ENCODE measurements at places on chromosomes 5 and 9.

- DNase-seq = no peak
Observed at GRCh38 chr5:143025376-143025775, 255.2 kb downstream of the ARHGAP26 start.

GRCh38 chr9:136721339-136722092 is 9.1 kb downstream of the DIPK1B start:
- no peak for DNase-seq

GRCh38 chr9:73583576-73583975 is 431.9 kb downstream of the ANXA1 start:
- no peak for DNase-seq

- DNase-seq = no peak
Observed at GRCh38 chr9:31124389-31124788, 1260.1 kb upstream of the ACO1 start.

GRCh38 chr9:29214154-29214689 is 1640.9 kb upstream of the C9orf72 start:
- DNase-seq = no peak

GRCh38 chr5:311963-312362 is 9.6 kb upstream of the AHRR start:
- DNase-seq = no peak

GRCh38 chr9:129517006-129517405 is 103.9 kb downstream of the C9orf50 start:
- DNase-seq = no peak

DNA sequence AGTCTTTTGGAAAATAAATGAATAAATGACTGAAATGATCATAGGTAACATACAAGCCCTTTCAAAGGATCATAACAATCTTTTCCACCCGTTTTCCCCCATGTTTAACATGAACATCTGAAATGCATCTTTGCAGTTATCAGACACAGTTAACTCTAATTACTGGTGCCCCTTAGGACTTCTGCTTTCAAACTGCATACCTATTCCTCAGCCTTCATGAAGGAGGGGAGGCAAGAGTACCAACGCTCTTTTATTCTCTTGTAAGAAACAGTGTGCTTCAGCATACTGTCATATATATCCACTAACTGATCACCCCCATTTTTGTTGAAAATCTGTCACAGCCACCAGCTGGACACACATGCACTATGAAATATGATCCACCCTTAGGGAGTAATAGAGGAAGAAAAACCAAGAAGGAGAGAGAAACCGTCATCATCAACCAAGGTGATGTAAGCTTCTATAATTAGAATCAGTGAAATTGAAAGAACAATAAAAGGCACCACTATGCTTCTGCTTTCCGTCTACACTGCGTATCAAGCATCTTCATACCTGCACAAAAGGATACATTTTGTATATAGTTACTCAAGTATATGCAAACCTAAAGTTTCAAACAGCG is 98.7 kb downstream of the RAPGEF6 start:
- no peak for DNase-seq

- DNase-seq = no peak
Observed at GRCh38 chr9:84419031-84419602, 78.6 kb upstream of the SLC28A3 start.

- DNase-seq = no peak
Observed at GRCh38 chr5:37172957-37173356, 76.2 kb downstream of the CPLANE1 start.

- no peak for DNase-seq
Observed at GRCh38 chr5:95440825-95441224, 49.7 kb downstream of the FAM81B start.

GRCh38 chr9:17319864-17320263 is 185.0 kb downstream of the CNTLN start:
- DNase-seq = no peak

GRCh38 chr9:136045595-136046553 is 49.2 kb downstream of the NACC2 start:
- no peak for DNase-seq

DNA sequence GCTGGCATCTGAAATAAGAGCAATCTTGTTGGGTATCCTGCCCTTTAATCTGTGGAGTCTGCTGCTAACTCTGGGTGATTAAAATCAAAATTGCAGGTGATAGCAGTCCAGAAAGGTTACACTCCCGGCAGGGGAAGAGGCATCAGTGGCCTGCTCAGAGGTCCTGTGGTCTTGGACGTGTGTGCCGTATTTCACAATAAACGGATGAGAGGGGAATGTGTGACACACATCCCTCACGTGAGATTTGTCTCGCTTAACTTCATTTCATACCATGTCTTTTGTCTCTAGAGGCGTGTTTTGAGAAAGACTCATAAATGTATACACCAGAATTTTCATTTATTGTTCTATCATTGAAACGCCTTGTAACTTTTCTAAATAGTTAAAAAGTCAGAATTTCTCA is 36.6 kb downstream of the FAM240B start:
- DNase-seq = no peak

- peak; percentile 40 for DNase-seq
Observed at GRCh38 chr5:75050415-75050814, 1.9 kb downstream of the GCNT4 start.

DNA sequence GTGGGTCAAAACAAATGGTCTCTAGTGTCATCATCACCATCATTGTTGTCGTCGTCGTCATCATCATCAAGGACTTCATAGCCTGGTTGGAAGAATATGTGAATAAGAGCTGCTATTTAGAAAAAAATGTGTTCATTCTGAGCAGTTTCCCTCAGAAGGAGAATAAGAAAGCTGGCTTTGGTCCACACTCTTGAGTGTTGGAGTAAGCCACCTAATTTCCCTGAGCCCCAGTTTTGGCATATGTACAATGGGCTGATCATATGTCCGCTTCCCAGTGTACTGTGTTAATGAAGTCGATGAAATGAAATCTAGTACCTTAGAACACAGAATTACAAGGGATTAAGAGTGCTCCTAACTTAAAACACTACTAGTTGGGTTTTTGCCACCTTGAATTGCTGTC is 545.5 kb downstream of the CCDC171 start:
- DNase-seq = no peak

DNA sequence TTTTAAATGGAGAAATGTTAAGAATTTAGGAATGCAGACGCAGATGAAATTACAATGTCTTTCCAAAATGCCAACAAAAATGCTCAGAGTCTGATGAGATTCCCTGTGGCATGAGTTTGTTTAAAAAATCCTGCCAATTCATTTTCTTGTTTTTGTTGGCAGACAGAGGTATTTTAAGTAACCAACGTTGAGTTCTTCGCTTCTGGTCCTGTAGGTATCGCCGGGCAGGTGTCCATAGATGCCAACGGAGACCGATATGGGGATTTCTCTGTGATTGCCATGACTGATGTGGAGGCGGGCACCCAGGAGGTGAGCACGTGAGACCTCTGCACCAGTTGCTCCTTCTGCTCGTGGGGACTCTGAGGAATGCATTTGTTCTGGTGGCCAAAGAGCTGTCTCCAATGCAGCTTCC is 69.4 kb downstream of the NPR3 start:
- no peak for DNase-seq

DNA sequence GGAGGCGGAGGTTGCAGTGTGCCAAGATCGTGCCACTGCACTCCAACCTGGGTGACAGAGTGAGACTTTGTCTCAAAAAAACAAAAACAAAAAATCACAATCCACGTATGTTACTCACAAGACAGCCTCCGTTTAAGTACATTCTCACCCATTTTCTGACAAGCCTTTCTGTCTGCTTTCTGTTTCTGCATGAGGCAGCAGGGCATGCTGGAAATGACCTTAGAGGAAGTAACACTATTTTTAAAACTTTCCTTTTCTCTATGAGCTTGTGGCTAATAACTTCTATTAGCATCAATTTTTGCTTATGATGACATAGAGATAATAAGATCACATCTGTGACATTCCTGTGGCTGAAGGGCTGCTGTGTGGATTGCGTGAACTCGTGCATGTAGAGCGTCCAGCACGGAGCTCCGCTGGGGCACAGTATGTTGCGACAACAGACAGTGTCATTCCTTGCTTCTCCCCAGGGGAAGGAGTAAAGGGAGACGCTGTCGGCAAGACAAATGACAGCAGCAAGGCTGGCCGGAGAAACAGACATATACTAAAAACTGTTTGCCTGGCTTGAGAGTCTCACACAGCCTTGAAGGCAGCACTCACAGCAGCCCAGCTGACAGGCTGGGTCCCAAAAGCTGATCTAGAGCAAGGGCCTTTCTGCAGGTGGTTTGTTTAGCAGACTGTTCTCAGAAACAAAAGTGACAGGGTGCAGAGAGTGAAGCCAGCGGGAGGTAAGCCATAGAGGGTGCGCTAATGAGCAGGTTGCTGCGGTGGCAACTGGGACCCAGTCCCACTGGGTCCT is 1.6 kb downstream of the BTNL3 start:
- DNase-seq = no peak

GRCh38 chr9:70113403-70114022 is 69.9 kb downstream of the MAMDC2 start:
- no peak for DNase-seq

GRCh38 chr9:12822111-12822510 is 47.3 kb downstream of the LURAP1L start:
- no peak for DNase-seq

DNA sequence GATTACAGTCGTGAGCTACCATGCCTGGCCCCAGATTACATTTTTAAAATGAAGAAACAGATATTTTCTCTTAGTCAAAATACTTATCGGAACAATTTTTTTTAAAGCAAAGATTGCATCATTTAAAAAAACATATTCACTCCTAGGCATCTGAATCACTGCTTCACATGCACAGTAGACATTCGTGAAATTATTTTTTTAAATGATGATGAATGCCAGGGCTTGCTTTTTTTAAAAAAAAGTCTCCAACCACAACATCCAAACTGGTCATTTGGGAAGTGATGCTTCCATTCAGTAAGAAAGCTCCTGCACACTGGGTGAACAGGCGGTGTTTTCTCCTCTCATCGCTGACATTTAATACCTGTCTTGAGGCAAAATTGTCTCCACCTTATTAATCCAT is 223.0 kb upstream of the DMRT1 start:
- DNase-seq = no peak

DNA sequence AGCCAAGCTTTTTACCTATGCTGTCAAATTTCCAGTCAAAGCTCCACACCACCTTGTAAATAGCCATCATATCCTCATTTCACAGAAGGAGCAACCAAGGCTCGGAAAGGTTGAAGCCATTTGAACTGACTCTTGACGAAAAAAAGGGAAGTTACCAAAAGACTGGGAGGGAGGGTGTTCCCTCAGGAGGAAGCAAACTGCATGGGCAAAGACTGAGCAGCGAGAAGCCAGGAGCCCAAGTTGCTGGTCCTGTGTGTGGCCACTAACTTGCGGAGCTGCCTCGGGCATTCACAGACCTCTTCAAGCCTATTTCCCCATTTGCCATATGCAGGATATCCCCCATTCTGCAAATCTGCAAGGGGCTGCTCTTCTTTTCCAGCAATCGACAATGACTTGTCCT is 37.4 kb downstream of the TTLL11 start:
- DNase-seq = no peak

GRCh38 chr5:32512926-32513325 is 68.4 kb upstream of the ZFR start:
- DNase-seq = no peak

DNA sequence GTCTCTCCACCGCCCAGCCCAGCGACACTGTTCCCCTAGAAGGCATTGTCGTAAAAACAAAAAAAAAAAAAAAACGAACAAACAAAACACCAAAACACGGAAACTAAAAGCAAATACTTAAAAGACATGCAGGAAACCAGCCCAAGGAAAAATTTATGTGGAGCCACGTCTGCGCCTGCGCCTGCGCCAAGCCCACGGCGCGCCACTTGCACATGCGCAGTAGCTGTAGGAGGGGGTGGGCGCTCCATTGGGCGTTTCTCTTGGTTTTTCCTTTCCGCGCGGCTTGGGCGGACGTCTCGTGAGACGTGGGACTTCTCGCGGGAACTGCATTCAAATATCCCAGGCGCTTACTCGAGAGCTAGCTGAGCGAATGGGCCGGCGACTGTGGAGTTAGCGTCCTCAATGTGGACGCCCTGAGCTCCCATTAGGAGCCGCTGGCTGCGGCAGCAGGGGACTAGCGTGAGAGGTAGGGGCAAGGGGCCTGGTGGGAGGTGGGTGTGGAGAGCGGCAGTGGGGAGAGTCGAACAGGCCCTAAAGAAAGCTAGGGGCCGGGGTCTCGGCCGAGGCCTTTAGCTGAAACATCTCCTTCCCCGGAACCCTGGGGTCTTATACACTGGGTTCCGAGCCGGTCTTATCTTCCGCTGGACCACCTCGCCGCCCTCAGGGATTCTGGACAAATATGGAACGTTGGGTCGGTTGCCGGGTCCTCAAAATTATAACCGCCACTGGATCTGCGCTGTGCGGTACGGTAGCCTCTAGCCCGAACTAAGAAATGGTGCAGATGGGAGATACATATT is at the start of gene SPDL1:
Gene SPDL1, plus strand, starts transcription at position 350 of the 797 bp plus-strand sequence. CDS start 4,644 bp downstream, outside the sequence.
- DNase-seq = peak; percentile 97

- no peak for DNase-seq
Observed at GRCh38 chr5:118832974-118833373, 155.4 kb downstream of the DTWD2 start.

- DNase-seq = no peak
Observed at GRCh38 chr5:126182971-126183695, 240.1 kb upstream of the GRAMD2B start.

DNA sequence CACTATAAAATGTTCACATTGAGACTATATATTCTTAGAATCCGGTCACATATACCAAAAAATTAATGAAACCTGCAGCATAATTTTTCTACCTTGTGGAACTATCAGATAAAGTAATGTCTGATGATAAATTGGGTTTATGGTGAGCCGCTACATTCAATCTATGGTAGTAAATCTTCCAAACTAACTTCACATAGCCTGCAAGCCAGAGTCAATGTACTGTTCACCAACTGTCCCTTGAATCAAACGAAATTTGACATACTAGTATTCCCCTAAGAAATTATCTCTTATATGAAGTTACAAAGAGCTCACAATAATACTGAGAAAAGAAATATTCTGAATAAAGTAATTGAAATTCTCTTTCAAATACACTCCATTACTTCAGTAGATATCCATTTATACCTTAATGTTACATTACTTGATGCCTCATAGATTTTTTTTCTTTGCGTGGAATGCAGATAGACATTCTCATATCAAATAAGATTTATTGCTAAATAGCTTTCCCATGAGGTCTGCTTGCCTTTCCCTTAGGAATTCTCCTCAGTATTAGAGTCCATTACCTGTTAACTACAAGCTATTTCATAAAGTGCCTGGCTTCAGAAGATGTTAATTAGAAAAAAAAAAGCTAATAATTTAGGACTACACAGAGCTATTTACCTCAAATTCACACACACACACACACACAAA is 169.5 kb downstream of the PTPRD start:
- no peak for DNase-seq

DNA sequence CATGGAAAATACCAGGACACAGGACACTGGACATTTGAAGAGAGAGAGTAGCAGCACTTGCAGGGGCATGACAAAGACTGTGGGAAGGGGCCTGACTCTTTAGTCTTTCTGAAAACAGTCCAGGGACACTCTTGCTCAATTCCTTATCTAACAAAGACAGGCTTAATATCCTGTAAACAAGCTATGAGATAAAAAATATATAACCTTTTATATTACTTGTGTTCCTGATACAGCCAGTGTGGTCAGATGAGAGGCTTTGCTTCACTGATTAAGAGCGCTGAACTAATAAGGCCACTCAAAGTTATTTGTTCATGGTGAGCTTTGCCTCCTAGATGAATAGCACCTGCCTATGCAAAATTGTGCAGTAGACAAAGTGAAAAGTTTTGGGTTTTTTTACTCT is 518.7 kb downstream of the LRRC70 start:
- no peak for DNase-seq

- no peak for DNase-seq
Observed at GRCh38 chr5:29309359-29309758, 1884.1 kb upstream of the CDH6 start.
